H9 (cell line): ENCODE measurements at places on chromosomes 12 and 14. TPM values are rescaled to one million over a fixed set of nuclear protein-coding genes. Genes with fewer than 3 reads are reported as not detected.

LPAR5 gene
- 0.22 TPM in 2 replicates for total RNA-seq

VRTN gene
- total RNA-seq, result 104 and 105 TPM in 2 replicates

MEG3 gene
- total RNA-seq, result 0.52 TPM in 1 of 2 replicates, not detected in the other

ENO2 gene
- 165 and 166 TPM in 2 replicates for total RNA-seq

BDKRB1 gene
- total RNA-seq, result not detected in 2 replicates

DNA sequence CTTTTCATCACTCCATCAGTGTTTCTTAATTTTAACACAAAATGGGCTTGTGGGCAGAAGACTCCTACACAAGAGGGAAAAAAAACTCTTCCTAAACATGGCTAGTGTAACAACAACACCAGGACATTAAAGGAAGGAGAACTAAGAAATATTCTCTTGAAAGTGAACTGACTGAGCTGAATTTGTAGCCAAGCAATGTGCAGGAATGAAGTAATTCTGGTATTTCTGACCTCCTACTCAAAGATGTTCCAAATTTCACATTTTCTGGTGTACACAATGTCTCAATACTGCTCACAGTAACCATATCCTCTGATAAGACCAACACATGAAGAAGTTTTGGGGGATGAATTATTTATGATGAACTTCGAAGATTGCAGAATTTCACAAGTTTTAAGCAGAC lies 357.3 kb downstream of the DUSP6 start:
- no peak for DNase-seq

- no peak for DNase-seq
These were observed 176.2 kb downstream of the FBXL14 start for GRCh38 chr12:1418144-1418543.

DNA sequence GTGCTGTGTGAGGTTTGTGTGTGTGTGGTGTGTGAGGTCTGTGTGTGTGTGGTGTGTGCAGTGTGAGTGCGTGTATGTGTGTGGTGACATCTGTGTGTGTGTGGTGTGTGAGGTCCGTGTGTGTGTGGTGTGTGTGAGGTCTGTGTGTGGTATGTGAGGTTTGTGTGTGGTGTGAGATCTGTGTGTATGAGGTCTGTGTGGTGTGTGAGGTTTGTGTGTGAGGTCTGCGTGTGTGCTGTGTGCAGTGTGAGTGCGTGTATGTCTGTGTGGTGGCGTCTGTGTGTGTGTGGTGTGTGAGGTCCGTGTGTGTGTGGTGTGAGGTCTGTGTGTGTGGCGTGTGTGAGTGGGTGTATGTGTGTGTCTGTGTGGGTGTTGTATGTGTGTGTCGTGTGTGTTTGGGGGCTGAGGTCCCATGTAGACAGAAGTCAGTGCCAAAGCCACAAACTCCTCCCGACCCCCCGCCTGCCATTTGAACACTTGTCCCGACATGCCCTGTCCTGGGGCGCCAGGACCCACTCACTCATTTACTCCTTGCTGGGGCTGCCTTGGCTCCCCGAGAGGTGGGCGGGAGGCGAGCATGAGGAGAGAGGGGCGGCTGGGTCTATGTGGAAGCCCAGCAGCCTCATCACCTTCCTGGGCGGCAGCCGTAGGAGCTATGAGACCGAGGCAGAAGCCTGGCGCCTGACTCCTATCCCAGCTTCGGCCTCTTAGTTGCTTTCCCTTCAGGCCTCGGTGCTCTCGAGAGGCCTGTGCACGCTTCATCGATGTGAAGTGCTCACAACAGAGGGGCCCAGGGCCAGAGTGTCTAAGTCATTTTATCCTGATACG lies 20.5 kb downstream of the RILPL1 start:
- DNase-seq, result peak; percentile 46

DNA sequence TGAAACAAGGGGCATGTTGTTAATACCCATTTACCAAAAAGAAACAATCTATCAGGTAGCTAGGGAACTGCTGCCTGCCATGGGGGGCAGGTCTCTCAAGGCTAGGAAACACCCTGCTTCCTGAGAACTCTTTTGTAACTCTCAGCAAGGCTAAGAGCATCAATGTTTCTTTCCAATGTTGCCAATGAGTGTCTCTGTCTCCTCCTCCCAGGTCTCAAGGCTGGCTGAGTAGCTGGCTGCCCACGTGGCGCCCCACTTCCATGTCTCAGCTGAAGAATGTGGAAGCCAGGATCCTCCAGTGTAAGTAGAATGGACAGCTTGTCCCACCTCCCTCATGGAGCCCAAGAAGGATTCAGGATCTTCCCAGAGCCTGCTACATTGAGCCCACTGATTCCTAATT lies 3.4 kb downstream of the ABHD4 start:
- no peak for DNase-seq

DNA sequence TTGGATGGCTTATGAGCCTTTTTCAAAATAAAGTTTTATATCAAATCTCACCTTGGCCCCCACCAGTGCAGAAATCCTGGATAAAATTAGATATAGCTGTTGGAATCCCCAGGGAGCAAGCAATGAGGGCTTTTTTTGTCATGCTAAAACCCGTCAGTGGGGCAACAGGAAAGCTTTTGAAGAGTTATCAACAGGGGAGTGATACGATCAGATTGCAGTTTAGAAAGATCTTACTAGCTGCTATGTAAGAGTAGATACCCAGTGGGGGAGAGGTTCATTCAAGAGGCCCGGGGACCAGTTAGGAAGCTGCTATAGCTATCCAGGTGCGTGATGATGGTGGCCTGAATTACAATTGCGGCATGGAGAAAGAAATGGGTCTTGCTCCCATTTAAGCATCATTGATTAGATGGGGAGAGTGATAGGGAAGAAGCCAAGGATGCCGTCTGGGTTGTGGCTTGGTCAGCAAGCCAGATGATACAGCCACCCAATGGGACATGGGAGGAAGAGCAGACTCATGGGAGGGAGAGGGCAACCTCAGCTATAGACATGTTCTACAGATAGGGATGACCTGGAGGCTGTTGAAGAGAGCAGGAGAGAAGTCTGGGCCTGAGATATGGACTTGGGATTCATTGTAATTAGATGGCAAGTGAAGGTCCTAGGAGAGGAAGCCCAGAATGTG lies 272.4 kb downstream of the DPF3 start:
- no peak for DNase-seq

GRCh38 chr14:50808053-50808452 lies 22.9 kb downstream of the NIN start:
- DNase-seq, result peak; percentile 40

DNA sequence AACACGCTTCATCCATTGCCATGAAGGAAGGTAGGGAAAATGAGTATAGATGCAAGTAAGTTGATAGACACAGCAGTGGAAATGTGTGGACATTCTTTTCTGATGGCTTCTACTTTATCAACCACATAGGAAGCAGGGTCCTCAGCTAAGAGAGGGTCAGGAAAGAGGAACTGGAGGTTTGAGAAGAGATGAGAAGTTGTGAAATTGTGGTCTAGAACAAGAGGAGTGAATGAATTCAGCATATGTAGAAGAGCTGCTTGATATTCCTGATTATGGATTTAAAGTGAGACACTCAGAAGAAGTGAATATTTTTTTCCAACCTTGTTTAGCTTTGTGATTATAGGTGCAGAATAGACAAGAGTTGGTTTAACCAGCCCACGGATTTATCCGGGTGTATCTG lies 128.5 kb downstream of the SLC15A5 start:
- no peak for DNase-seq

DNA sequence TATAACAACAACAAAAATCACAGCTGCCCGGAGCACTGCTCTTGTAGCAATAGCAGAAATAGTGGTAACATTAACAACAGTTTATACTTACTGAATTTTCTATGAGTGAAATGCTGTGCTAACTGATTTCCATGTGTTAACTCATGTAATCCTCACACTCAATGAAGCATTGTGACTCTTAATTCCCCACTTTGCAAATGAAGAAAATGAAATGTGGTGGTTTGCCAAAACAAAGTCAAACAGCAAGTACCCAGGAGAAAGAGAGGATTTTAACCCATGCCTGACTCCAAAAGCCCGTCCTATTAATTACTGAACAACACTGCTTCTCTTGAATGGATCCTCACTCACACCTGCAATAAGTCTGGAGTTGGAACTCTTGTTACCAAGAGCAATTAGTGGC lies 123.5 kb downstream of the MED13L start:
- no peak for DNase-seq

DNA sequence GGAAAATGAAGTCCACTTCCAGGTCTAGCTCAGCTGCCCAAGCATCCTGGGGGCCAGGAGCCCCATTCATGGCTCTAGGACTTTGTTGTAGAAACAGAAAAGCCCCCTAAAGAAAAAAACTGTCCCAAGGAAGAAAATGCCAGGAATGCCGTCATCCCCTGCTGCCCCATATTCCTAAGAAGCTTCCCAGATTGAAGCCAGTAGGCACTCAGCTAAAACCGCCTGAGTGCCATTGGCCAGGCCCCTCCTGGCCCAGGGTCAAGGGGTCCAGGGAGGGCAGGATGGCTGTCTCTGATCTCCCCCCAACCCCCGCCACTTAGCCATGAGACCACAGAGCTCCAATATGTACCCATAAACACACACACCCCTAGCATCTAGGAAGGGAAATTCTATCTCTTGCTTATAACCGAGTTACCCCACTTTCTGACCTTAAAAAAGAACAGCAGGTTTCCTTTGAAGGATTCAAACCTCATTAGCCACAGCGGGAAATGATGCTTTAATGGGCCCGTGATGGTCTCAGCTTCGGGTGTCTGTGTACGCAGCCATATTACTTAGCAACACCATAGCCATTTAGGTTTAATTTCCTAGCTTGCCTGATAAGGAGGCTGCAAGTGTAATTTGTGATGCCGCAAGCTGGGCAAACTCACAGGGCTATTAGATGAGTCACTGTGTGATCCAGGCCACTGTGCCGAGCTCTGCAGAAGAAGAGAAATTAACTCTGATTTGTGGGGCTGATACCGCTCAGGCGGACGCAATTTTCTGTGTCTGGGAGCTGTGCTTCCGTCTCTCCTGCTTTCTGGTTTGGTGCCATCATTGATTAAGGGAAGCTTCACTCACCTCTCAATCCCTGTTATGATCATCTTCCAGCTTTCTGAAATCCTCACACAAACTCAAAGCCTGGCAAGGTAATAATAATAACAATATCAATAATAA lies 84.2 kb downstream of the GCH1 start:
- peak; percentile 14 for DNase-seq

DNA sequence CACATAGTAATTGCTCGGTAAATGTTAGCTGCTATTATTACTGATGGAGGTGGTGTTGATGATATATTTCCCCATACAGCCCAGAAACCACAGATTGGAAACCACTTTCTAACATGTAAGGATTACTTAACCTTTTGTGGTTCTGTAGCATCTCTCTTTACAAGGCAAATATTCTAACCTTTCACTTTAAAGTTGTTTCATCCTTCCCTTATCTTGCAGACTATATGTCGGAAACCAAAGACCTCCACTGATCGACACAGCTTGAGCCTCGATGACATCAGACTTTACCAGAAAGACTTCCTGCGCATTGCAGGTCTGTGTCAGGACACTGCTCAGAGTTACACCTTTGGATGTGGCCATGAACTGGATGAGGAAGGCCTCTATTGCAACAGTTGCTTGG lies 75.8 kb downstream of the FRMD6 start:
- DNase-seq, result no peak

DNA sequence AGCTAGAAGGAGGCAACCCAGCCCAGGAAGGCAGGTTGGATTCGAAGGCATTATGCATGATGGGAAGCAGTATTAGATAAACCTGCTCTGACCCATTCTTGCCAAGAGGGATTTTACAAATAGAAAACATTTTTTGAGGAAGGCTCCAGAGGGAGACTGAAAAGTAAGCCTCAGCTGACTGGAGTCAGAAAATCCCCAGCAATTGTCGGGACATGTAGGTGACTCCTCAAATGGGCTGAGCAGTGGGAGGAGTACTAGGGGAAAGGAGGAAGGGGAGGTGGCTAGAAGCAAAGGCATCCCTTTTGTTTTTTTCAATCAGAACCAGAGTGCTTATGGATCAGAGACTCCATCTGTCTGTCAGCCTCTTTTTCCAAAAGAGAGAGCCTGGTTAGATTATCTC lies 138.1 kb upstream of the NTF3 start:
- DNase-seq, result no peak

DNA sequence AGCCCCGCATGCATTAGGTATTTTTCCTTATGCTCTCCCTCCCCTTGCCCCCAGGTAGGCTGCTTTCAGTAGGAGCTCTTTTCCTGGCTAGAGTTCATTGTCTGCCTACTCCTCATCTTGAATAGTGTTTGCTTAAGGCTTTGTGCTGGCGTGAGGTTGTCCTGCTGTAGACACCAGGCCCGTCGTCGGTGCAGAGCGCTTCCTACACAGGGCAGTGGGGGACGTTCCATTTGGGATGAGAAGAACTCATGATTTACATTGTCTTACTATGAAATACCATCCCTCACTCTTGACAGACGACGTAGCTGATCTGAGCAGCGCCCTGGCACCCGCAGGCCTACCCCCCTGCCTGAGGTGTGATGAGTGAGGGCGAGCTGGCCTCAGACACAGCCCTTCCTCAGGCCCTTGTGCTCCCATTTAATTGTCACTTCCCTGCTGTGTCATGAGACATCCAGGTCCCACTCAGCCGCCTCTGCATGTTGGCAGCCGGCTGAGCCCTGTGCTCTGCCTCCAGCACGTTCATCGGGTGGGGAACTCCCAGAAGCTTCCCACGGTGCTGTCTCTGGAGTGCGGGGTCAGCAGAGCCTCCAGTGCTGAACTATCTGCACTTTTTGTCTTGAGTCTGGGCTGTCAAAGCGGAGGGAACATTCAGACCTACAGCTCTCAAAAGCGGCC lies 76.0 kb downstream of the WDR20 start:
- no peak for DNase-seq

GRCh38 chr12:18470251-18470650 lies 208.9 kb downstream of the PIK3C2G start:
- DNase-seq, result no peak

- DNase-seq, result peak; percentile 44
These were observed 1.1 kb downstream of the RHNO1 start for GRCh38 chr12:2877953-2878732.

- peak; percentile 27 for DNase-seq
These were observed 126.1 kb upstream of the PRMT8 start for GRCh38 chr12:3364661-3365462.

DNA sequence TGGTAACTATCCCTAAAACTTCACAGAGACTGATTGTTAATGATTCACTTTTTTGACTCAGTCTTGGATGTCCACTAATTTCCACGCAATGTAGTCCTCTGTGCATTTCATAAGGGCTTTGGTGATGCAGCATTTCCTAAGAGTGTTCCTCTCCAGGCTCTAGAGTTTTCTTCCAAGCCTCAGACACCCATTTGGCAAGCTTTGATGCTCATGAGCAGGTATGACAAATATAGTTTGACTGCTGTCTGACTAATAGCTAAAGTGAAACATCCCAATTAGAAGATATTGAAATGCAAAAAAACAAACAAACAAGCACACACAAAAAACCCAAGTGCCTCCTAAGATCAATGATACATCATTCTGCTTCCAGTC lies 1.5 kb upstream of the VAMP1 start:
- DNase-seq, result no peak

GRCh38 chr12:102095677-102096263 lies 24.1 kb downstream of the NUP37 start:
- no peak for DNase-seq

- no peak for DNase-seq
These were observed 1117.0 kb downstream of the FLRT2 start for GRCh38 chr14:86646696-86647690.

DNA sequence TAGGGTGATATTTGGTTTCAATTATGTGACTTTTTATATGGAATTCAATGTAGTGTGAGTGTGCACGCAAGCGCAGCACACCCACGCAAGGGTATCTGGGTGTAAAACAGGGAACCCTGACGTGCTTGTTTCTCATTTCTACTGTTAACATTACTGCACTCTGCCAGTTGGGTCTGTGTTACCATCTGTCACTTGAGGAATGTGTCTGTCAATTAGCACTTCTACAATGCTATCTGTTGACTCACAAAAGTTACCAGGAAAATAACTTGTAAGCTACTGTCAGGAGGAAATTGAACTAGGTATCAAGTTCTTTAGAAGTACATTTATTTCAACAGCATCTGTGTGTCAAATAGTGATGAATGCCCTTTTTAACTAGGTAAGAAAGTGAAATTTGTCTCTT lies 695.5 kb upstream of the LRFN5 start:
- no peak for DNase-seq
